ENCODE measurements at places on chromosomes 2 and 18.

DNA sequence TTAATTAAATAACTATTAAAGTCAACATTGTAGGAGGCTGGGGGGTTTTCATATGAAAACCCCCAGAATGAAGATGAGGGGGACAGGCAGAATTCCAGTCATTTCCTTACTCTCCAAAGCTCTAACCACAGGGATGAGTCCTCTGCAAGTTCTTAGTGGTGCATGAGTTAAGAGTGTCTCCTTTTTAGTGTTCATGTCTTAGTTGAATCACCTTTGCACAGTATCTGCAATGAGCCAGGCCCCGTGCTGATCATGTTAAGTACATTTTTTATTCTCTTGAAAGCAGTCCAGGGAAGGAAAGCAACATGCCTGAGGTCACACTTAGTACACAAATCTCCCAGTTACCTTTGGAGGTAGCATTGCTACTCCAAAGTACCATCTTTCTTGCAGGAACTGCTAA is 25.7 kb upstream of the MSGN1 start:
- no peak for DNase-seq

DNA sequence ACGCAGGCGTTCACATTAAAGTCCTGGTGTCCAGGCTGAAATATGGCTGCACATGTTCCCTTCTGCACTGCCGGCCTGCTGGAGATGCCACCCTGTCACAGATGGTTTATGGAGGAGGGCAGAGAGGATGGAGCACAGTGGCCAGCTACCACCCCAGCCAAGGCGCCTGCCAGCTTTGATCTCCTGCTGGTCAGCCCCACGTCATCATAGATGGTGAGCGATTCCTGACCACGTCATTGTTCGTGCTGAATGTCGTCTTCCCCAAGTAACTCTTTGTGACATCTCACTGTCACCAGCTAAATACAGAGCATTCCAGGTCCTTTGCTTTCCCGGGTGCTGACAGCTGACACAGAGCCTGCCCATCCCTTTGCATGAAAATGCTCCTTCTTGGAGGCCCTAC is 248.3 kb downstream of the TTC32 start:
- no peak for DNase-seq

DNA sequence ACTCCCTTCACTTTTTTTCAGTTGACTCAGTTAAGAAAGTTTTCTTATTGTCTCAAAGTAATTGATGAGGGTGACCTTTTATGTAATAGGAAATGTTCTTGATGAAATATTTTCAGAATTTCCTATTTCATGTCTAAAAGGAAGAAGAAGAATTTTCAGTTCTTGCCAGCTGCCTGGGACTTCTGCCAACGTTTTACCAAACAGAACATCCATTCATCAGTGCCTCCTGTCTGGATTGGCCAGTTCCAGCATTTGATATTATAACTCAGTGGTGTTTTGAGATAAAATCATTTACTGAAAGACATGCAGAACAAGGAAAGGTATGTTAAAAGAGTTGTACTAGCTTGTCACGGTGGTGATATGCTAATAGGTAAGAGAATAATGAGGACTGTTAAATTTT is 104.7 kb upstream of the MYO3B start:
- no peak for DNase-seq

GRCh38 chr2:48144777-48145176 is 238.5 kb upstream of the FBXO11 start:
- no peak for DNase-seq

DNA sequence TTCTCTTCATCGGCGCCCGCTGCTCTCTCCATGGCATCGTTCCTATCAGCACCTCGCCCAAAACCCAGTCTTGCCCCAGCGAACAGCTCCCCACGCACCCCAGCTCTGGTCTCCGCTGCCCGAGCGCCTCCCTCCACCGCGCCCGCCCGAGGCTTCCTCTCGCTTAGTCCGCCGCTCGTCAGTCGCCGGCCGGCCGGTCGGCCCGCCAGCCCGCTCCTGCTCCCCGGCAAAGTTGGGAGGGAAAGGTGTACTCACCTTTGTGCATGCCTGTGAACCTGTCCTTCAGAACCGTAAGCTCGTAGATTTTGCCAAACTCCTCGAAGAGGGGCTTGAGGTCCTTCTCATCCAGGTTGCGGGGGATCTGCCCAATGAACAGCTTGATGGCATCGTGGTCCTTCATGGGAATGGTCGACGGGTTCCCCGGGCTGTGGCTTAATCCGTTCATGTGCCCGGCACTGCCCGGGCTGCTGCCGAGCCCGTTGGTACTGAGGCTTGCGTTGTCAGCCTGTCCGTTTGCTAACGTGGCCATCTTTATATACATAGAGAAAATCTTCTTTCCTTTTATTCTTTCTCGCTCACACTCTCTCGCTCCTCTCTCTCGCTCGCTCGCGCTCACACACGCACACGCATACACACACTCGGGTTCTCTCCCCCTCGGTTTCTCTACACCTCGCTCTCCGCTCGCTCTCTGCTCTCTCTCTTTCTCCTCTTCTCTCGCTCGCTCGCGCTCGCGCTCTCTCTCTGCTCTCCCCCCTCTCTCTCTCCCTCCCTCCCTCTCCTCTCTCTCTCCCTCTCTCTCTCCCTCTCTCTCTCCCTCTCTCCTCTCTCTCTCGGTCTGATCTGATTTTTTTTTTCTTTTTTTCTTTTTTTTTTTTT is at the start of gene CELF4:
Gene CELF4, minus strand, starts transcription at position 698 of the 876 bp plus-strand sequence.
- no peak for DNase-seq

DNA sequence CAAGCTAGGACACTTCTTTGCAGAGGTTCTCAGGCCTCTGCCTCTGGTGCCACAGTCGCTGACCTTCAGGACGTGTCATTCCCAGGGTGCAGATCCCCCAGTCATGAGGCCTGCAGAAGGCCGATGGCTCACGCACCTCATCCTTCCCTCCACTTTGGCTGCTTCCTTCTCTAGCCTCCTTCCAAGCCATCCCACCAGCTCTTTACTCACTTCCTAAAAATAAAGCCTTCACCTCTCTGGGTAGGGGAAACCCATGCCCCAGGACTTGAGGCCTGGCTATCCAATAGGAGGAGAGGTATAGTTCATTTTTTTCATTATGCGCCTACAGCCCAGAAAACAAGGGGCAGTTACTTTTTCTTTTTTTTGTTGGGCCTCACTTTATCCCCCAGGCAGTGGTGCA is 91.4 kb downstream of the B3GNT2 start:
- DNase-seq: no peak

DNA sequence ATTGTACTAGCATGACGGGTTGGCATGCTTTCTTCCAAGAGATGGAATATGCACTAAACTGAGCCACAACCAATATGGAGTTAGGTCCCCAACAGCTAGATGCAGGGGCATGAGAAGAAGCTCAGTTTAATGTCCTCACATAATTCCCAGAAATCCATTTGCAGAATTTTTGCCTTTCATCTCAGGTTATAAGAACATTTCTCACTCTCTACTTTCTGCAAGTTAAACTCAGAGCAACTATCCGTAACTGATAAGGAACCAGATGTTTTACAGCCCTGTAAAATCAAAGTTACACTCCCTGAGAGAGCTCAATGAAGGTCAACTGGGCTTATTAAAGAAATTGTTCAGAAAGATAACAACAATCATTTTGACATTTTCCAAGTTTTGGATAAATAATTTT is 30.7 kb downstream of the COPS8 start:
- DNase-seq: no peak

- no peak for DNase-seq
Observed at GRCh38 chr2:16649353-16650286, 16.0 kb downstream of the CYRIA start.

DNA sequence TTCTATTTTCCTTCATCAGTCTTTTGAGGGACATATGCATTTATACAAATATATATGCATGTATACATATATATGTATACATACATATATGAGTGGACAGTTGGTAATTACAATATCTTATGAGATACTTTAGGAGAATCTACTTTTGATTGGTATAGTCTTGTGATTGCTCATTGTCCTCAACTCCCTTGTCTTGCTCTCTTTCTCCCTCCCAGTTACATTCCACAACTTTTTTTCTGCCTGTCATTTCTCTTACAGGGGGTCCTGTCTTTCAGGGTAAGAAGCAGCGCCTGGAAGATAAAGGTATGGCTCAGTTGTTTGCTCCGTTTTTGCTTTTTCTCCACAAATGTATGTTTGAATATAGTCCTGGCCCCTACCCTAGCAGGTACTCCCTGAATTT is 19.9 kb downstream of the EFEMP1 start:
- no peak for DNase-seq

DNA sequence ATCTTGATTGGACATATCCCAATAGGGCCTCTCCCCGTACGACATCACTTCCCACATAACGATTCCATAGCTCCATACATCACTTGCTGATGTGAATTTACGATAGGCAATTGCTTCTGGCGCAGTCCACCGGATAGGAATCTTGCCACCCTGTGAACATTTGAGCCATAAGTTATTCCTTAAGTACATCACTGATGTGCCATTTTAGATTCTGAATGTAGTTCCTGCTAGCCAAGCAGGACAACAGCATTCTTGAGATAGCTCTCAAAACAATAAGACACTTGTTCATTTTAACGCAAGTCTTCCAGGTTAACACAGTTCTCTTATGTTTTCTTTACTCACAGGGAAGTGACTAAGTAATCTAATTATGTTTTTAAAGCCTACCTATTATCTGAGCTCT is 138.0 kb downstream of the EPHA4 start:
- no peak for DNase-seq

- no peak for DNase-seq
Observed at GRCh38 chr18:50320719-50321118, 33.2 kb upstream of the CXXC1 start.

GRCh38 chr2:40823478-40823877 is 371.6 kb upstream of the SLC8A1 start:
- DNase-seq: no peak

DNA sequence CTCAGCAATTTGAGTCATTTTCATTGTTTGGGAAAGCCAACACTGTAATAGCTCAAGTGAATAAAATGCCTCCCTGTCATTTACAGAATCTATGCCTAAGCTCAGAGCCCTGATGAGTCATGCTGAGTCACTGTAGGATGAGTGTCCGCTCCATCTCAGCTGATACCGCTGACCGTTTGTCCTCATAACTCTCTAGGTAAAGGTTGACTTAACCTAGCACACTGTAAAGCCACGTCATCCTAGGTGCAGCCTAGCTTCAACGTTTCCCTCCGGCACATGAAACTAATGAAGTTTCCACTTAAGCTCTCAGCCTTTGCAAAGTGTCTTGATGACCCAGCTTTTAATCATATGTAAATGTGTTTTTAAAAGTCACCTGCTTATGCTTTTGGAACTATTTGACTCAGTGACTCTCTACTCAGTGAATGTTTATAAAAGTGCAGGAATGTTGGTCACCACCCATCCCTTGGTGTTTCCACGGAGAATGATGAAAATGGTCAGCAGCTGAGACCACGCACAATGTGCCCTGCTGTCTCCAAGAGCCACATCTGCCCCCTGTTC is 154.0 kb downstream of the PMAIP1 start:
- DNase-seq: no peak

DNA sequence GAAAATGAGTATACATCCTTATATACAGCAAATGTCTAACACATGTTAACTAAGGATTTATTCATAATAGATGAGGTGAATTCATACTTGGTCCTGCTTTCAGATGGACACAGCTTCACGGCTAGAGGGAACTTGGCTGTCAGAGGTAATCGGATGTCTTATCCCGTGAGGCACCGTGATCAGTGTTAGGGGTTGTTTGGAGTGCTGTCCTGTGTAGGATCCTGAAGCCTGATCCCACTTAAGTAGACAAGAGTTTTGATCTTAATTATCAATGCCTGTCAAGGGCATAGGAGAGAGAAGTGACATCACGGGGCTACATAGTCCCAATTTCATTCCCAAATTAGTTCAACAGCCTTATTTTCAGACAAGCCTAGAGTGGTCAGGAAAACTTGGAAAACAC is 204.6 kb downstream of the RNF144A start:
- DNase-seq: no peak

- DNase-seq: no peak
Observed at GRCh38 chr18:77151033-77151771, 18.6 kb upstream of the MBP start.

- no peak for DNase-seq
Observed at GRCh38 chr2:240798327-240798905, 21.6 kb downstream of the KIF1A start.

DNA sequence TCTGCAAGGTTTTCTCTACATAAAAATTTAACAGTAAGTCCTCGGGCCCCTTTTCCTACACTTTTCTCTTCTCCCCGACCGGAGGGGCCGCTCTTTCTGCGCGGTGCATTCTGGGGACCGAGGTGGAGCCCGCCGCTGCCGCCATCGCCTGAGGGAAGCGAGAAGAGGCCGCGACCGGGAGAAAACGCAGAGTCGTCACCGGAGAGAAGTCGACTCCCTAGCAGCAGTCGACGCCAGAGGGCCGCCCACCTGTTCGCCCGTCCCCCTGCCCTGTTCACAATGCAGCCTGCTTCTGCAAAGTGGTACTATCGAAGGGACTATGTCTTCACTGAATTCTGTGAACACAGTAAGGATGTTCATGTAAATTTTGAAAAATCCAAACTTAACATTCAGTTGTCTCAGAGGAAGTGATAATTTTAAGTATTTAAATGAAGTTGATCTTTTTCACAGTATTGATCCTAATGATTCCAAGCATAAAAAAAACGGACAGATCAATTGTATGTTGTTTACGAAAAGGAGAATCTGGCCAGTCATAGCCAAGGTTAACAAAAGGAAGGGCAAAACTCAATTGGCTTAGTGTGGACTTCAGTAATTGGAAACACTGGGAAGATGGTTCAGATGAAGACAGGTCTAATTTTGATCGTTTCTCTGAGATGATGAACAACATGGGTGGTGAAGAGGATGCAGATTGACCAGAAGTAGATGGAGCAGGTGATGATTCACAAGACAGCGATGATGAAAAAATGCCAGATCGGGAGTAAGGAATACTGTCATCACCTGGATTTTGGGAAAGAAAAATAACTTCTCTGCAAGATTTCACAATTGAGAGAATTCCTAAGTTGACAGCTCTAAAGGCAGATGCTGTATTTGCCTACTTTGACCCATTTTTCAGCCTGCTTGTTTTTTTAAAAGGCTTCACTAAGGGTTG is 55.8 kb downstream of the ASXL2 start:
- DNase-seq: no peak

- DNase-seq: no peak
Observed at GRCh38 chr2:234827096-234827860, 124.5 kb upstream of the SH3BP4 start.

GRCh38 chr18:41922841-41923240 is 32.2 kb upstream of the PIK3C3 start:
- no peak for DNase-seq

DNA sequence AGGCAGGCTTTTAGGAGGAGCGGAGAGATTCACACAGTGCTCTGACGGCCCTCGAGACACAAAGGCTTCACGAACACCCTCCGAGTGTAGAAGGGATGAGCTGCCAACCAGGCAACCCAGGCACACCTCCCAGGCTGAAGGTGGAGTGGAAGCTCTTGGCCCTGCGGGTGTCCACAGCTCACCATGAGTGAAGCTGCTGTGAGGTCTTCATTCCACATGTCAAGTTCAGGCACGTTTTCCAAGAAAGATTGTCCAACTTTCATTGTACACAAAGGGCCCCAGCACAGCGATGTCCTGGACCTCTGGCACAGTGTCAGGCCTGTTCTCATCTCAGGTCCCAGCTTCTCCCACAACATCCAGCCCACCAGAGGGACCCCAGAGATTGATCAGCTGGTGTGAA is 13.4 kb downstream of the PARD6G start:
- no peak for DNase-seq

Measured in cortex of kidney (tissue), 1 donor.